ENCODE measurements at places on chromosomes 5 and 9. TPM values are rescaled to one million over a fixed set of nuclear protein-coding genes. Genes with fewer than 3 reads are reported as not detected.

DNA sequence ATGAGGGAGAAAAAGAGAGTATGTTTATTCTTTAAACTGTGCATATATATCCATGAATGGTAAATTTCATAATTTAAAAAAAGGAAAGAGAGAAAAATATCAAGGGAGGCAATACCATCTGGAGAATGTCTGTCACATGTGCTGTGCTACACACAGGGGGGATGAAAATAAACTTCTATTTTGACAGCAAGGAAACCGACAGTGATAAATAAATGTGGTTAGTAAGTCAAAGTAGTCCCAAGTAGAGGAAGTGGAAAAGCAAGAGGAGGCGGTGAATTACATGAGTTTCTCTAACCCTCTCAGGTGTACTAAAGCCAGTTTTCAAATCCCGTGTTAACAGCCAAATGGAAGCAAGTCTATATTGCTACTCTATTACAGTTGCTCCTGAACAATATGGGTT, 83.3 kb downstream of the ICE1 start:
- DNase-seq: no peak

GRCh38 chr9:19375538-19375937, 4.5 kb downstream of the RPS6 start:
- no peak for DNase-seq

DNA sequence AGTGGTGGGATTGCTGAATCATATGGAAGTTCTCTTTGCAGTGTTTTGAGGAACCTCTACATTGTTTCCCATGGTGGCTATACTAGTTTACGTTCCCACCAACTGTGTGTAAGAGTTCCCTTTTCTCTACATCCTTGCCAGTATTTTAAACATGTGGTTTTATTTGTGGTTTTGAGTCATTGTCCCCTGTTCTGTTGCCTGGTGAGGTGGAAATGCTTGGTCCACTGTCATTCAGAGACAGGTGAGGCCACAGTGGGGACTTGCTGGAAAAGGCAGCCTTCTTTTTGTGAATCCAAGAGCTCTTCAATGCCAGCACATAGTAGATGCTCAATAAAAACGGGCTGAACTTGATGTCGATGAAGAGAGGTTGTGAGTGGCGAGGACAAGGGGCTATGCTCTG, 44.2 kb downstream of the SH3PXD2B start:
- no peak for DNase-seq

GRCh38 chr9:124251605-124252378, 6.0 kb upstream of the NEK6 start:
- no peak for DNase-seq

Gene MCTP1
- 23.7 TPM for total RNA-seq
